ENCODE measurements at places on chromosomes 7 and 10.

- no peak for DNase-seq
Measured at GRCh38 chr10:109956454-109957091, 33.3 kb upstream of the XPNPEP1 start.

DNA sequence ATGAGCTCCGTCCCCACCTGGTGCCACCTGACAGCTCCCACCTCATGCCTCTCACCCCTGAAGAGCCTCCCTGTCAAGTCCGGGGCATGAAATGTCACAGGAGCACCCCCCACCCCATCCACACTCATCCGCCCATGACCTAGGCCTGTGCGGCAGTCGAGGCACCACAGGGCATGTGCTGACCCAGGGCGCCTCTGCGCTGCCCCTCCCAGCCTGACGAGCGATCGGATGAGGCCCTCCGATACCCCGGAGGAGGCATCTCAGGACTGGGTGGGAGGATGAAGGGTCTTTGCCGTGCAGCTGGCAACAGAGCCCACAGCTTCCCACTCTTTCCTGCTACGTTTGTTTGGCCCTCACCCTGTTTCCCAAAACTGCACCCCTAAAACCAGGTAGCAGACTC lies 184.4 kb upstream of the TCERG1L start:
- no peak for DNase-seq

DNA sequence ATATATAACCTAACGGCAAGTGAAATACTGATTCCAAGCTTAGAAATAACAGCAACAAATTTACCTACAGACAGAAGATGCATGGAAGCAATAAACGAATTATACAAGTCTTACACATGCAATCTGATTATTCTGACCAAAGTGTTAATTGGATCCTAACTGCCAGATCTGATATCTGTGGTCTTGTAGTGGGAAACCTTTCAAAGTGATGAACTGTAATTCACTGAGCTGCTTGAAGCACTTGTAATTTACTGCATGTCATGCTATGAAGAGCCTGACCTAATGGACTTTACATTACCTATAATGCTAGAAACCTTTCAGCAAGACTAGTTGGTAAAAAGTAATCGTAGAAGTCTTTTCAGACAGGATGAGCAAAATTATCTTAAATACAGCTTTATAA lies 205.6 kb downstream of the FOXP2 start:
- DNase-seq, result no peak

- DNase-seq, result no peak
Measured at GRCh38 chr10:98790817-98791216, 344.1 kb upstream of the HPS1 start.

Measured in ecto neural progenitor cell (in vitro differentiated cells).